ENCODE measurements at places on chromosomes 7 and 10. TPM values are rescaled to one million over a fixed set of nuclear protein-coding genes. Genes with fewer than 3 reads are reported as not detected.

The LRRD1 gene
- not detected for total RNA-seq

The KIFBP gene
- 15.7 TPM for total RNA-seq

The EXOC6 gene
- total RNA-seq, result 1.3 TPM

The NKX2-3 gene
- not detected for total RNA-seq

The RPEL1 gene
- not detected for total RNA-seq

The ZNF783 gene
- total RNA-seq, result 4.3 TPM

The ACSM6 gene
- total RNA-seq, result not detected

The GIMAP7 gene
- 18.1 TPM for total RNA-seq

- H3K36me3 ChIP-seq, result no peaks in the 10 kb centered on the region
- H3K27me3 ChIP-seq, result no peaks in the 10 kb centered on the region
- H3K27ac ChIP-seq, result no peak overlapping the region
- DNase-seq, result no peak
- no peak overlapping the region for H3K4me3 ChIP-seq
Measured at GRCh38 chr10:79331709-79332108, 15.6 kb upstream of the PPIF start.

GRCh38 chr10:102927311-102928010 lies 9.4 kb downstream of the CNNM2 start:
- no peaks in the 10 kb centered on the region for H3K4me1 ChIP-seq
- no peak overlapping the region for H3K4me3 ChIP-seq
- DNase-seq, result no peak
- peaks cover 4% of the 10 kb centered on the region for H3K36me3 ChIP-seq

DNA sequence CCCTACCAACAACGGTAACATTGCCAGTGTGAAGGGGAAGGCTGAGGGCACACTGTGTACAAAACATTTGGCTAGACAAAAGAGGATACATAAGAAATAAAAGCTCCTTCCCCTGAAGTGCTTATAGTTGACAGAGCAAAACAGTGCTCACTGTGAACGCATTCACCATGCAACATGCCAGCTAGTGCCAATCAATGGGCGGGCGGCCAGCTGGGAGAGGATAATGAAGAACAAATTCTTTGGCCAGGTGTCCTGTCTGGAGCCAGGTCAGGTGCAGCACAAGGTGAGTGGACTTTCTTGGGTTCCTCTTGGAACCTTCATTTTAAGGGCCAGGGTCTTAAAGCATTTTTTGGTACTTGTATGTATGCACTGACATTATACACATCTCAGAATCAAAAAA lies 106.1 kb downstream of the ICA1 start:
- no peaks in the 10 kb centered on the region for H3K4me1 ChIP-seq
- no peak overlapping the region for H3K27ac ChIP-seq
- H3K27me3 ChIP-seq, result no peaks in the 10 kb centered on the region
- no peak overlapping the region for H3K4me3 ChIP-seq

DNA sequence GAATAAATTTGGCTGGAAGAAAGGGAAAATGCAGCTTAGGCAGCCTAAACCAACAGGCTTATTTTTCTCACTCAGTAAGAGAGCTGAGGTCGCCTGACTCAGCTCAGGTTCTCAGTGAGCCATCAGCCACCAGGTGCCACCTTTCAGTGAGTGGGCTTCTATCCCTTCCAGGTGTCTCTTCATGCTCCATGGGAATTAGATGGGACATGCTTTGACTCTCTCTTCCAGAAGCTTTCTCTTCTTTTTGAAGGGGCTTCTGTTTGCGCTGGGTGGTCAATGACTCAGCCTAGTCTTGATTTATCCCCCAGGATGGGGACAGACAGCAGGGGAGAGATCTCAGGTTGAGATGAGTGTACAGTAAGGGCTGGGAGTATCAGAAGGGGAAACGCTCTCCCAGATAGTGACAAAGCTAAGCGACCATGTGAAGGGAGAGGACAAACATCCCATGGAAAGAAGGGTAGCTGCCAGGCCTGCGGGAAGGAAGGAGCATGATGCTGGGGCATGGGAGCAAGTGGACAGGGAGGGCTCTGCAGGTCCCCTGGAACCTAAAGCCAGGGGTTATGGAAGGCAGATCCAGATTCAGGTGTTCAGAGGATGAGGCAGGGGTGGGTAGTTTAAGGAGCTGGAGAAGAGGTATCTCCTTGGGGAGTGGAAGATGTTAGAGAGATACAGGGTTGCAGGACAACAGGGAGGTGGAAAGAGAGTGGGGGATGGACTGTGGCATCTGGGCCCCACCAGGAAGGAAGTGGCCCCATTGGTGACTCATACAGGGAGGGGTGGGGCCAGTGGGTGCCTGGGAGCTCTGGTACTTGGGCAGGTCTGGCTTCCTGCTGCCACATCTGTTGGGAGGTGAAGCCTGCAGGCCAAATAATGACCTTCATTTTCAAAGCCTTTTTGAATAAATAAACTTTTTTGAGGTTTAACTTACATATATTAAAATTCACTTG lies 32.5 kb downstream of the OGDH start:
- H3K36me3 ChIP-seq, result no peaks in the 10 kb centered on the region
- H3K4me3 ChIP-seq, result no peak overlapping the region
- H3K27me3 ChIP-seq, result no peaks in the 10 kb centered on the region
- H3K27ac ChIP-seq, result peak overlapping the region; percentile 91
- no peak for DNase-seq

DNA sequence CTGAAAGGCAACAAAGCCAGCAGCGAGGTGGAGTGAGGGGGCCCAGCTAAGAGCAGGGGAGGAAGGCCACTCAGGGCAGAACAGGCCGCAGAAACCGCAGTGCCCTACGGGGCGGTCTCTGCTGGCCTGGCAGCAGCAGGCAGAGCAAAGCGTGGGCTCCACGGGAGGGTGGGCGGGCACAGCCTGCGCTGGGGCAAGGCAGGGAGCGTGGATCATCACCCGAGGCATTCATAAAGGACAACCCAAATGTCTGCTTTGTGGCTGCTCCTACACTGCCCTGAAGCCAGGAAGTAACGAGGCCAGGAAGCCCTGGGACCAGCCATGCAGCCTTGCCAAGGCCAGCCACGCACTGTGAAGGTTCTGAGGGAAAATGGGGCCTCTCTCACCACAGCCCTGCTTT lies 127.5 kb downstream of the MAD1L1 start:
- H3K36me3 ChIP-seq, result no peaks in the 10 kb centered on the region
- no peak for DNase-seq
- no peak overlapping the region for H3K4me3 ChIP-seq
- H3K4me1 ChIP-seq, result peaks cover 16% of the 10 kb centered on the region

DNA sequence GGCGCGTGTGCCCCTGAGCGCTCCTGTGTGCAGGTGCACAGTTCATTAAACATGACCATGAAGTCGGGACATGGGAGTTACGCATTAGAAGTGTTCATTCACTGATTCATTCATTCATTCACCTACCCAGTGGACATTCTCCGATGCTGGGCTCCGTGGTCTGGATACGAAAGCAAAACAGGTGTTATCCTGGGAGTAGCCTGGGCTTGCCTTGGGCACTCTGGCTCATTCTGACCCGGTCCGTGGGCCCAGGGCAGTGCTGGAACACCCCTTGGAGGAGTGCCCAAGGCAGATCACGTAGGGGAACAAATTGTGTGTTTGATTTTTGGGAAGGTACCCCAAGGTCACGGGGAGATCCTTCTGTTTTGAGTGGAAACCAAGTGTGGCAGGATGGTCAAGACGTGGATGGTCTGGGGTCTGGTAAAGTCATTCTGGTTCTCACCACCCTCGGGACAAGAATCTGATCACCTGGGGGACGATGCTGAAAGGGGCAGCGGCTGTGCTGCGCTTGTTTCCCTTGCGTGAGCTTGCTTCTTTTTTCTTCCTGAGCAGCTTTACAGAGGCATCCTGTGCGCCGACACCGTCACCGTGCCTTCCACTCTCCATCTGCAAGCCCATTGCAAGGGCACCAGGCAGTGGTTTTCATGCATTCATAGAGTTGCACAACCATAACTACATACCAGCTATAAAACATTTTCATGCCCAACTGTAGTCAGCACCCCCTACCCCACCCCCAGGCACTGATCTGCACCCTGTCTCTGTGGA lies 10.1 kb downstream of the ELFN1 start:
- DNase-seq, result no peak
- no peak overlapping the region for H3K27ac ChIP-seq
- H3K4me1 ChIP-seq, result no peaks in the 10 kb centered on the region
- H3K36me3 ChIP-seq, result no peaks in the 10 kb centered on the region
- H3K27me3 ChIP-seq, result no peaks in the 10 kb centered on the region

DNA sequence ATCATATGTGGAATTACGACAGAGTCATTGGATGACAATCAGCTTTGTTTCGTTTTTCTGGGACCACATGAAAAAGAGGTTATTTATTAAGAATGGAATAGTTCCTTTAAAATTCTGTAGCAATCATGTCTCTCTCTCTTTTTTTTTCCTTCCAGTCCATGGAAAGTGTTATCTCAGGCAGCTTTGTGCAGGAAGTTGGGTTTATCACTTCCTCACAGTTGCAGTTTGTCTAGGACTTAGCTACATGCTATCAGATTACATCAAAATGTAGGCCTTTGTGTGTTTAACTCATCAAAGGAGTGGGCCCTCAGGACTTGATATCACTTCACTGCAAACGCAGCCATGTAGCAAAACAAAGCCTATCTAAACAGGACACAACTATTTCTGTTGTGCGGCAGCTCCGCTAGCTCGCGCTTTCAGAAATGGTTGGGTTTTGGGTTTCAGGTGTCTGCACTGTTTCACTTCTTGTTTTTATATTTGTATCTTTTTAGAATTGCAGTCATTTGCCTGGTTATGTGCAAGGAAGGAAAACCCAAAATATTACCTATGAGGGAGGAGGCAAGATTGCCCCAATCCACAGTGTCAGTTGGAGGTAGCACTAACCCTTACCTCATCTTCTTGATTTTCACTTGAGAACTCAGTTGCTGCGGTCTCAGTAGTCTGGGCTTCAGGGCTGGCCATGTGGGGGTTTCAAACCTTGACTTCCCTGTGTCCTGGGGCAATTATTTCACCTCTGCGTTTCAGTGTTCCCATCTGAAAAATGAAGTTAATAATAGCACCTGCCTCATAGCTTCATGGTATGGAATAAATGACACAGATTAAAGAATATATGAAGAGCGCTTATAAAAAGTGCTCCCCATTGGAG lies 66.7 kb downstream of the HHEX start:
- peak overlapping the region; percentile 27 for H3K4me3 ChIP-seq
- H3K4me1 ChIP-seq, result peaks cover 24% of the 10 kb centered on the region
- H3K27ac ChIP-seq, result peak overlapping the region; percentile 87
- H3K36me3 ChIP-seq, result no peaks in the 10 kb centered on the region

DNA sequence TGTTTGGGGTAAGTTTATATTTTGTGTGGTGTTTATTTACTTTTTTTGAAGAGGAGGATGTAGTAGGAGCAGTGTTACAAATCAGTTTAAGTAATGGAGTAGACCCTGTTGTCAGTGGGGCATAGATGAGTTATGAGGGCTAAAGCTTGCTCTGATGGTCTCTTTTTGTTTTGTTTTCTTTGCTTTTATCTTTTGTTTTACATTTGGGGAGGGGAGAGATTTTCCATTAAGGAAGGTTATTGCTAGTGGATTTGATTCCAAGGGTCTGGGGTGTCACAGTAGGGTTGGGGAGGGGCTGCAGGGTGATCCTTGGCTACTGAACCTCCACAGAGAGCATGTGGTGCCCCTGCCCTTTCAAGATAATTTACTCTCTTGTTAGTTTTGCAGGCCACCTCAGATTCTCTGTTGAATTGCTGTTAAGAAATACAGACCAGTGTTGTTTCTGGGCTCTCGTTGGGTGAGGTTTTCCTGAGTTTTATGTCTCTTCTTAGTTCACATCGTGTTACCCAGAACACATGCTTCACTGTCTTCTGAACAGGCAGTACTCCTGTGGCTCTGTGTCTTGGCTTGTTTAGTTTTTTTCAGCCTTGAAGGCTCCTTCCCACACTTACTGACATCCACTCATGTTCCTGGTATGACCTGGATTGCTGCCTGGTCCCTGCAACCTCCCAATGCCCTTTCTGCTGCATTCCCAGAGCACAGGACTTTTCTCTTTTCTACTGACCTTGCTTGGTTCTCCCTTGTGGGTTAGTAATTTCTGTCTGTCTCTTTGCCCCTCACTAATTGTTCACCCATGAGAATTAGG lies 4.2 kb downstream of the KIFBP start:
- H3K36me3 ChIP-seq, result no peaks in the 10 kb centered on the region
- peaks cover 63% of the 10 kb centered on the region for H3K4me1 ChIP-seq
- no peak overlapping the region for H3K4me3 ChIP-seq

GRCh38 chr10:81875467-81876252 lies 666 bp downstream of the NRG3 start:
- no peaks in the 10 kb centered on the region for H3K4me1 ChIP-seq
- peak overlapping the region; percentile 13 for H3K4me3 ChIP-seq
- no peak overlapping the region for H3K27ac ChIP-seq
- H3K36me3 ChIP-seq, result no peaks in the 10 kb centered on the region

DNA sequence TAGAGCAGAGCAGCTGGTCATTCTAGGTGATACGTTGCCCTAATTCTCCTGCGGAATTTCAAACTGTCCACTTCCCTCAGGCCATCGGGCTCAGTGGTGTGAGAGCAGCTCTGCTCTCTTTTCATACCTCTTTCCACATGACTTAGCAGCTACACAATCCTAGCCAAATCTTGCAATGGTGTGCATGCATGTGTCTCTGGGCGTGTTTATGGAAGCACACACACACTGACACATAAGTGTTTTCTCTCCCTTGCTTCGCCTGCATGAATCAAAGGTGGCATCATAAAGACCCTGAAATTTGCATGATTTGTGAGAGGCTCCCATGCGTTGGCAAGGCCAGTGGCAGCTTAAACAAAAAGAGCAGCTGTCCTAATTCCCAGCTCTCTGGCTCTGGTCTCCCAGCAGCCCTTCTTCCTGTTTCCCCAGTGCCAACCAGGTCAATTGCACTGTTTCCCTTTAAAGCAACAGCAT lies 1189.5 kb downstream of the GATA3 start:
- H3K4me3 ChIP-seq, result no peak overlapping the region
- H3K27me3 ChIP-seq, result peaks cover 26% of the 10 kb centered on the region
- DNase-seq, result no peak

DNA sequence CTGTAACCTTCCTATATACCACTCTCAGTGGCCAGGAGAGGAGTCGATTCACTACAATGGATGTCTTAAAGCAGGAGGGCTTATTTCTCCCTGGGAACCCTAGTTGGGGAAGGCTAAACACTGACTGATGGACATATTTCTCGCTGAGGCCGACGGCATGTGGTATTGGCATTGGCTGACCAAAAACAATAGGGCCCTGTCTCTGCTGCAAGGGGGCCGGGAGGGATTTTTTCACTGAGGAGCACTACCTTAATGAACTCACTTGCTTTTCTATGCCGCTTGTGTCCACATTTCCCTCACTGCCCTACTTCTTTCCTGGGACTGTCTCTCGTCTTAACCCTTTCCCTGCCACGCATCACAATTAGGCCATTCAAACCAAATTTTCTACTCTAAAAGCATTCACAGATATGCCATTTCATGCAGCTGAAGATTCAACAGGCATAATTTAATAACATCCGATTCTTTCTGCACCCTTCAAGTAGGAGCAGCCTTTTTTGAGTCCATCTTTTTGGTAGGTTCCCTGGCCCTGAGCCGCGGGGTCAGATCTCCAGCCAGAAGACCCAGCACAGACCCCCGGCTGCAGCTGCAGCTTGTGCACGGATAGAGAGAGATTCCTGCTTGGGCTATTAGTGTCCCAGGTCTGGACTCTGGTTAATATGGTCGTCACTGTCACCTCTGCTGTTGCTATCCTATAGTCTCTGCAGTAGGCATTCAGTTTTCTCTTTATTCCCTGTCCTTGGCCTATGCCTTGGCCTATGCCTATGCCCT lies 118.7 kb downstream of the HIPK2 start:
- no peak overlapping the region for H3K27ac ChIP-seq
- no peaks in the 10 kb centered on the region for H3K27me3 ChIP-seq
- no peak for DNase-seq
- peaks cover 7% of the 10 kb centered on the region for H3K36me3 ChIP-seq
- H3K4me1 ChIP-seq, result peaks cover 17% of the 10 kb centered on the region
